ENCODE measurements at places on chromosomes 2 and 18.

- DNase-seq = peak; percentile 67
Measured at GRCh38 chr2:120177001-120177621, 46.1 kb downstream of the TMEM185B start.

- no peak for DNase-seq
Measured at GRCh38 chr2:131121464-131121863, 16.3 kb downstream of the PLEKHB2 start.

GRCh38 chr2:102336502-102336945 is 19.1 kb upstream of the IL18R1 start:
- no peak for DNase-seq

- peak; percentile 62 for DNase-seq
Measured at GRCh38 chr2:219230059-219230540, 494 bp downstream of the ANKZF1 start.

- no peak for DNase-seq
Measured at GRCh38 chr2:160287476-160287875, 87.4 kb upstream of the ITGB6 start.

GRCh38 chr2:240502430-240503121 is 55.2 kb downstream of the ANKMY1 start:
- DNase-seq = peak; percentile 18

- no peak for DNase-seq
Measured at GRCh38 chr2:240803191-240803590, 16.8 kb downstream of the KIF1A start.

DNA sequence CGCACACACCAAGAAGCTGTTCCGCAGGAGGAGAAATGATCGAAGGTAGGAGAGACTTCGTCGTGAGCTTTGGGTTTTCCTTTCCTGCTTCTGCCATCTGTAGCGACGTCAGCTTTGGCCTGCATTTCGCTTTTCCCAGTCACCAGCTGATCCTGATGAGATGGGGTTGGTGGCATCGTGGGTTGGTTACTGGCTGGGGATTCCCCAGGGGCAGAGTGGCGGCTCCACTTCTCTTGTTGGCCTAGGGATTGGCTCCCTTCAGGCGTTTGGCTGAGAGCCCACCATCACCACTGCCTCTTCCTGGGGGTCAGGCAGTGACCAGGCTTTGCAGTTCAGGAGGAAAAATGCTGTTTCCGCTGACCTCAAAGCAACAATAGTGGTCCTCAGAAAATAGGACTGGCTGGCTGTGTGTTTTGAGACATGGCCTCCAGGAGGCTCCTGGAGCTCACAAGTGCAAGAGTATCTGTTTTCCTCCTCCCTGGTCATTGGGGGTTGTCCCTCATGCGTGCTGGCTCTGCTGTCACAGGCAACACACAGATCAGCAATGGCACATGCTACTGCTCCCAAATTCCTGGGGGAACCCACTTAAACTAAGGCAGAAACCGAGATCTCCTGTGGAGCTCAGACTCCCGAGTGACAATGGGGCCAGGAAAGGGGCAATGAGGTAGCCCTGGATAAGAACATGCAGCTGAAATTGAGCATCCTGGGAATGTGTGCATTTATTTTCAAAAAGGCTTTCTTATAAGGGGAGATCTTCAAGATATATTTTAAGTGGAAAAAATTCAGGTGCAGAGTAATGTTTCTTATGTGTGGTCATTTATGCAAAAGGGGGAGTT is 173.0 kb downstream of the CTIF start:
- DNase-seq = no peak

DNA sequence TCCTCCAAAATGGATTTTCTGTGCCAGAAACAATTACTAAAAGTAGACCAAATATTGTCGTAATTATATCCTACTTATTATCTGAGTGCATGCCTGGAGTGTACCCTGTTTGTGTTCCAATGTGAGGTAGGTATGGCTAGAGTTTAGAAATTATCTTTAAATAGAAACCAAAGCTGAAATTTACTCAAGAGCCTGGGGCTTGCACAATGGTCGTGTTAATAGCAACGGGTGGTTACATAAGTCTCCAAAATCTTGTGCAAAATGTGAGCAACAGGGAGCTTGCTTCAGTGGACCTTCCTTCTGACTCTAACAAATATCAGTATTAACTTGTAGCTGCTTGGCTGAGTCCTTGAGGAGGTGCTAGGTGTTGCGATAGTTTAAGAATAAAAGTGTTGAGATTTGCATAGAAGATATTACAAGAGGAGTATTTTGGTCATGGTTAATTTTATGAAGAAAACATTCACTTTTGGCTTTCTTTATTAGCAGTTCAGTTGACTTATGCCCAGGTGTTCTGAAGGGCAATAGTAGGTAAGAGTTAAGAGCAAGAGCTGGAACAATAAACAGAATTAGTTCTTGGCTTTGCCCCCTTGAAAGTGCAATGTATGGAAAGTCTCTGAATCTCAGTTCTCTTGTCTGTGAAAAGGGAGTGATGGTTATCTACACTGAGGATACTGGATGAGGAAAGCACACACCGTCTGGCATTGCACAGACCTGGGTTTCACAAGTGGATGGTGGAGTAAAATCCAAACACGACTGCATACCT is 4.6 kb downstream of the CXCR4 start:
- no peak for DNase-seq

DNA sequence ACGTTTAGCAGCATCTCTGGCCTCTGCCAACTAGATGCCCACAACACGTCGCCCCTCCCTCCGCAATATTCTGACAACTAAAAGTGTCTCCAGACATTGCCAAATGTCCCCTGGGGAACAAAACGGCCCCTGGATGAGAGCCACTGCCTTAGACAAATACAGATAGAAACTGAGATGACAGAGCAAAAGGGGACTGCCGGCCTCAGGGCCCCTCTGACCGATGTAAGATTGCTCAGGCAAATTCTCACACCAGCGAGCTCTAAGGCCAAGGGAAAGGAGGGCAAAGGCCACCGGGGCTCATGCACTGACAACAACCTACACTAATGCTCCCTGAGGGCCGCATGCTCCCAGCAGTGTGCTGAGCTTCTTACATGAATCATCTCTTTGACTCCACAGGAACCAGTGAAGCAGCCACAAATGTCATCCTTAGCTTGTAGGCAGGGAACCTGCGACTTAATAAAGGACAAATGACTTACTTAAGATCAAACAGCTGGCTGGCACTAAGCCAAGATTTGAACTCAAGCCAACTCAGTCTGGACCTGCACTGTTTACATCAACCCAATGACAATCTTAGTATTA is 228.5 kb downstream of the TTC32 start:
- no peak for DNase-seq

- no peak for DNase-seq
Measured at GRCh38 chr2:189076572-189076971, 102.4 kb downstream of the COL3A1 start.

GRCh38 chr2:28406276-28407096 is 13.8 kb downstream of the FOSL2 start:
- DNase-seq = no peak

DNA sequence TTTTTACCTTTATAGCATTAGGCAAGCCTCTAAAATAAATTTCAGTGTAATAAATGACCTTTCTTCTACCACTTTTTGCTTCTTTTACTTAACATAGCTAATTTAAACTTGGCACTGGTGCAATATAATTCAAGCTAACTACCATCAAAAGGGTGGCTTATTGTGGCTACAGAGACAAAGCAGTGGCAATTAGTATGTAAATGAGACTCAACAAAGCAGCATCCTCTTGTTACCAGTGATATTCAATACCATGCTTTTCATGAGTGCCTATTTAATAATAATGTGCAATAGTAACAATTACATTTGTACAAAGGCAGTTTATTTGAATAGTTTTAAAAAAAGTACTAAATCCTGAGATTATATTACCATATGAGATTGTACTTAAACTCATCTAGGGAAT is 93.4 kb downstream of the SOS1 start:
- no peak for DNase-seq

- no peak for DNase-seq
Measured at GRCh38 chr2:237901932-237902850, 42.8 kb downstream of the RAMP1 start.

DNA sequence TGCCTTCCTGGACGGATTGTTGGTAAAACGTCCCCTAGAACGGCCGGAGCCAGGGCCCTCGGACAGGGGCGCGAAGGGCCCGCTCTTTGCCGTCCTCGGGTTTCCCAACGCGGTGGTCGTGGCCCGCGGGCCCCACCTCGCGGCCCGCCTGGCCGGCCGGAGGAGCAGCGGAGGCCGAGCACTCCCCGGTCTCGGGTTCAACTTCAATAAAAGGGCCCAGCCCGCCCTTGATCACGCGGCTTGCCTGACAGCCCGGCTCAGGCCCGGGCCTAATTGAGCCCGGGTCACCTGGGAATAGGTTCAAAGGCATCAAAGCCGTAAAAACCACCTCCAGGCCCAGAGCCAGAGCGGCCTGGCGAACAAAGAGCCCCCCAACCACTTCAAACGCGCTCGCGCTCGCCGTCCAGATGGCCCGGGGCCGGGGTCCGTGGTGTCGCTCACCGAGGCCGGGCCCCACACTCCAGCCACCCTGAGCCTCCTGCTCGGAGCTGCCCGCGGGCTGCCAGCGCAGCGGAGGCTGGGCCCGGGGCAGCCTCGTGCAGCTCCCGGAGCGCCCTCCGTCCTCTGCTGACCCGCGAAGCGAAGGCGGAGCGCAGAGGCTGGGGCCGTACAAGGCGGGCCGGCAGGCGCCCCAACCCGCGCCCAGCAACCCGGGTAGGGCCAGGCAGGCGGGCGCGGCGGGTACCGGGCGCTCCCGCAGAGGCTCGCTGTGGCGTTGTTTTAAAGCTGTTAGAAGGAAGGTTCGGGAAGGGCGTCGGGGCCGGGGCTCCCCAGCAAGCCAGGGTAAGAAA is 1.1 kb upstream of the TWIST2 start:
- DNase-seq = no peak

DNA sequence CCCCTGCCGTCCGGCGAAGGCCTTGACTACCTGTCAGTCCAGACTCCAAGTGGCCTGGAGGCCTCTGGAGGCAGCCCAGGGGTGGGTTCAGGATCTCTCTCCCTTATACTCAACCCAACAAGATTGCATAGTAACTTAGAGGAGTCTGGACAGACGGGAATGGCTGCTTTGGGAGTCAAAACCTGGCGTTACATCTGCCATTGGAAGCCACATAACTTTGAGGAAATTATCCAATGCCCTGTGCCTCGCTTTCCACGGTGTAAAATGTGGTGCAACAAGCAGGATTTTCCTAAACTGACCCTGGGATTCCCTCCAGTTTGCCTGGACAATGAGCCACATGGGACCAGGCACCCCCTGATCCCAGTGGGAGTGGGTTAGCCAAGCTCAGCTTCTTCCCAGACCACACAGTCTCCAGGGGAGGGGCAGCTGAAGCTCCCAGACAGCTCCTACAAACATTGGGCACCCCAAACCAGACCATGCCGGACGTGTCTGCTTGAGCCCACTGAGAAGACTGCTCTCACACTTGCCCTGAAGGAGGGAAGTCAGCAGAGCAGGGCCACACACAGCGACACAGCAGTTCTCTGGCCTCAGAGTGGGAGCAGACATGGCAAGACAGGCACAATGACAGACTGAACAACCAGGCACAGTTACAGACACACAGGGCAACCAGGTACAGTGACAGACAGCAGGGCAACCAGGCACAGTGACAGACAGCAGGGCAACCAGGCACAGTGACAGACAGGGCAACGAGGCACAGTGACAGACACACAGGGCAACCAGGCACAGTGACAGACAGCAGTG is 65.6 kb upstream of the RAB6C start:
- no peak for DNase-seq

GRCh38 chr2:50513724-50514123 is 518.2 kb downstream of the NRXN1 start:
- no peak for DNase-seq

GRCh38 chr2:30641765-30642345 is 165.4 kb downstream of the CAPN13 start:
- no peak for DNase-seq

GRCh38 chr2:237501892-237502513 is 15.0 kb downstream of the MLPH start:
- no peak for DNase-seq

GRCh38 chr2:230784795-230785194 is 72.2 kb downstream of the CAB39 start:
- no peak for DNase-seq

GRCh38 chr2:30441023-30441422 is 6.0 kb upstream of the LCLAT1 start:
- no peak for DNase-seq

- DNase-seq = no peak
Measured at GRCh38 chr18:25497151-25497794, 145.3 kb upstream of the ZNF521 start.

DNA sequence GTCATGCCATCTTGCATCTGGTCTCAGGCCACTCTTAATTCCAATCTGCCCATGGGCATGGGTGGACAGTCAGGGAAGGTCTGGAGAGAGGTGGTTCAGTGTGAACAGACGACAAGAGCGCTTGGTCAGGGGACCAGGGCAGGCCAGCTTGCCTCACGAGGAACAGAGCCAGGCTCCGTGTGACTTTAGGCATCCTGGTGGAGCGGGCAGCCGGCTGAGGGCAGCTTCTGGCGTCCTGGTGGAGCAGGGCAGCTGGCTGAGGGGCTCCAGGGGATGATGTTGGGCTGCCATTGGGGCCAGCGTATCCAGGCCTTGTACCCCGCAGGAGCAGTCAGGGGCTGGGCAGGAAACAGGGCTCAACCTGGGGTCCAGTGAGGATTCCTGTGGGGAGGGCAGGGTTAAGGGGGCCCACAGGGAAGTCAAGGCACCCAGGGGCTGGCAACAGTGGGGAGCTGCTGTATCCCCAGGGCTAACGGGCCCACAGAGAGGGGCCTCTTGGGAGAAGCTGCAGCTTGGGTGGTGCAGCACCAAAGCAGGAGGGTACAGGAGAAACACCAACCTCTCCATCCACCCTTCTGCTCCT is 197.9 kb upstream of the TWIST2 start:
- no peak for DNase-seq

- no peak for DNase-seq
Measured at GRCh38 chr2:204749319-204749718, 204.0 kb downstream of the PARD3B start.

DNA sequence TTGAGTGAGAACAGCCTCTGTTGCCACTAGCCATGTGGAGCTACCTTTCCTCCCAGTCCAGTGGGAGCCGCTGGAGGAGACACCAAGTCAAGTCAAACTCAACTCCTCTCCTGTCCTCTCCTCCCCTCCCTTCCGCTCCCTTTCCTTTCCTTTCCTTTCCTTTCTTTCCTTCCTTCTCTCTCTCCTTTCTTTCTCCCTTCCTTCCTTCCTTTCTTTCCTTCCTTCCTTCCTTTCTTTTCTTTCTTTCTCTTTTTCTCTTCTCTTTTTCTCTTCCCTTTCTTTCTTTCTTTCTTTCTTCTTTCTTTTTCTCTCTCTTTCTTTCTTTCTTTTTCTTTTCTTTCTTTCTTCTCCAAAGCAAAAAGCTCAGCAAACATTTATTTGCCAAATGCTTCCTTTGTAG is 44.5 kb downstream of the THNSL2 start:
- DNase-seq = no peak

DNA sequence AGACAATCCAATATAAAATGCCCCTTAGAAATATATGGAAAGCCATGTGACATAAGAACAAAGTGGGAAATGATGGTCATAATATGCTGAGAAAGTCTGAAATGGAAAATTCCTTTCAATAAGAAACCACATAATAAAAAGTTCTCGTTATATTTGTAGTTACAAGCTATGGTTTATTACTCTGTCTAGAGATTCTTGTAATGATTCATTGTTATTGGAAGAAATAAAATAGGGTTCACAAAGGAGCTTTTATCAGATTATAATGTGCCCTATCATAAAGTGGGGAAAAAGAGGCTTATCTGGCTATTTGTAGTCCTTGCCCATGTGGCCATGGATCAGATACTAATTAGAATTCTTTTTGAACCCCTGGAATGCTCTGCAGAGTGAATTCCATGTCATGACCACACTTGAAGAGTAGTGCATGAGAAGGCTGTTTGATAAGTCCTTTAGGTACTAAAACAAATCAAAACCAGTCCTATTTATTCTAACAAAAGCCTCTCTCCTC is 420.7 kb upstream of the NRP2 start:
- no peak for DNase-seq

All from activated CD4-positive, CD25-positive, alpha-beta regulatory T cell treated with anti-CD3 and anti-CD28 coated beads, Interleukin-2, amount 50 U/mL, for 72 hours (primary cell).